Muscle of arm (tissue), 14 donors: ENCODE measurements at places on chromosomes 5 and 9. TPM values are rescaled to one million over a fixed set of nuclear protein-coding genes. Genes with fewer than 3 reads are reported as not detected.

DNA sequence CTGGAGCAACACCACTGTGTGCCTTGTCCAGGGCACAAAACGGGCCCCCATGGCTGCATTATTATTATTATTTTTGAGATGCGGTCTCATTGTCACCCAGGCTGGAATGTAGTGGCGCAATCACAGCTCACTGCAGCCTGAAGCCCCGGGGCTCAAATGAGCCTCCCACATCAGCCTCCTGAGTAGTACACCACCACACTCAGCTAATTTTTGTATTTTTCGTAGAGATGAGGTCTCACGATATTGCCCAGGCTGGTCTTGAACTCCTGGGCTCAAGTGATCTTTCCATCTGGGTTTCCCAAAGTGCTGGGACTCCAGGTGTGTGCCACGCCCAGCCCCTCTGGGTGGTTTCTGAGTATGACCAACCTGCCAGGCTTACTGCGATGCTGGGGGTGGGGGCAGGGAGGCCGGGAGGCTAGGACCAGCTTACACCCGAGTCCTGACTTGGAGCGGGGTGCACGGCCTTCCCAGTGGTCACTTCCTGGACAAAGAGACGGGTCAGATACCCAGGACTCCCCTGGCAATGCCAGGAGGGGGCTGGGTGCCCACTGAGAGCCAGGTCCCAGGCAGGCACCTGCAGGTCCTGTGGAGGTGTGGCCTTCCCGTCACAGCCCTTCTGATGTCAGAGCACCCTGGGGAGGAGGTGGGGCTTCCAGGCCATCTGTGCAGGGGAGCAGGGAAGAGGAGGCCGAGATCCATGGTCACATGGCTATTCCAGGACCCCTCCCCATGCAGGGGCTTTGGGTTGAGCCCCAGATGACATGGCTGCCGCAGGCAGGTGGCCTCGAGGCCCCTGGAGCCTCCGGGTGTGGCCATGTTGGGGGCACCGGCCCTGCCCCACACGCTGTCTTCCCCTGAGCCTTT is 8.3 kb upstream of the NRARP start:
- no peak for DNase-seq

DNA sequence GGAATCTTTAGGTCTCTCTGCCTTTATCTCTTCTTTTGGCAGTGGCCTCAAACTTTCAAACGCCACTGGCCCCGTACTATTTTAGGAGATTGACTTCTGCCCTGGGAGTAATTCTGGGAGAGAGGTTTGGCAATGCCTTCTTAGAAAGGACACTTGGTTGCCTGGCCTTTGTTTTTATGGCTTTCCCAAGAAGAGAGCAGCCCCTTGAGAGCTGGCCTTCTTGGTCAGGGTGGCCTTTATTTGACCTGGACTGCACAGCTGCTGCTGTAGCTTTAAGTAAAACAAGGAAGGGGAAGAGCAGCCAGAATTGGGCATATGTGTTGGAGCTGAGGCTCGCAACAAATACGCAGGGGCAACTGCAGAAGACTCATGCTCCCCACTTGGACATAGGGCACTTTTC is 60.8 kb downstream of the PTPN3 start:
- DNase-seq, result no peak

DNA sequence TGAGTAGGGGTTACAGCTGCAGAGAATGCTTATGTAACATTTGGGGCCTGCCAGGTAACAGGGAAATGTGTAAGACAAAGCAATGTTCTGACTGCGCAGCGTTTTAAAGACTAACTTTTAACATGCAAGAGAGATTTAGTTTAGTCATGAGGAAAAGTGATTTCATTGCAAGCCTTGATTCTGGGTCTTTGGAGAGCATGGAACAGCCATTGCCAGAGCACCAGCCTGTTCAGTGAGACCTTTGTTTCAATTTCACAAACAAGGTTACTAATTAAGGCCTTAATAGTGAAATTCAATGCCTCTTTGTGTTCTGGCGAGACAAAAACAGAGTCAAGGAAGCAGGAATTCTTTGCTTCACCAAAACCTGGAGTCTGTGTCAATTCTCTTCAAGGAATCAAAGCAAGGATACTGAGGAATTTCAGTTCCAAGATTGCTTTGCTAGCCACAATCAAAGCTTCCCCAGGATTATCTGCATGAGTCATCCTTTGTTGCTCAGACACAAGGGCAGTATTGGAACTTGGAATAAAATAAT is 14.4 kb downstream of the CKMT2 start:
- no peak for DNase-seq

DNA sequence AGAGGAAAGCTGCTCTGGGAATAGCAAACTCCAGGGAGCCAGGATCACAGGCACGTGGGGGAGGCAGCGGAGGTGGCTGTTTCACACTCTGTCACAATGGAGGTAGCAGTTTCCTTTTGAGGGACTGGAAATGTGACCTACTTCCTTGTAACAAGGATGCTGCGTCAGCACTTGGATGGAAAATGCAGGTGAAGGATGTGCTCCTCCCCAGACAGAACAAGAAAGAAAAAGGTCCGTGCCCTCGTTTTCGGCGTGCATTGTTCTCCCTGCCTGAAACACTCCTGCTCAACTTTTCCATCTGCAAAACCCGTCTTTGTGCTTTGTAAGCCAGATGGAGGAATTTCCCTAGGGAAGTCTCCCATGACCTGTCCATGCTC is 55.1 kb upstream of the SH3PXD2B start:
- DNase-seq, result no peak

DNA sequence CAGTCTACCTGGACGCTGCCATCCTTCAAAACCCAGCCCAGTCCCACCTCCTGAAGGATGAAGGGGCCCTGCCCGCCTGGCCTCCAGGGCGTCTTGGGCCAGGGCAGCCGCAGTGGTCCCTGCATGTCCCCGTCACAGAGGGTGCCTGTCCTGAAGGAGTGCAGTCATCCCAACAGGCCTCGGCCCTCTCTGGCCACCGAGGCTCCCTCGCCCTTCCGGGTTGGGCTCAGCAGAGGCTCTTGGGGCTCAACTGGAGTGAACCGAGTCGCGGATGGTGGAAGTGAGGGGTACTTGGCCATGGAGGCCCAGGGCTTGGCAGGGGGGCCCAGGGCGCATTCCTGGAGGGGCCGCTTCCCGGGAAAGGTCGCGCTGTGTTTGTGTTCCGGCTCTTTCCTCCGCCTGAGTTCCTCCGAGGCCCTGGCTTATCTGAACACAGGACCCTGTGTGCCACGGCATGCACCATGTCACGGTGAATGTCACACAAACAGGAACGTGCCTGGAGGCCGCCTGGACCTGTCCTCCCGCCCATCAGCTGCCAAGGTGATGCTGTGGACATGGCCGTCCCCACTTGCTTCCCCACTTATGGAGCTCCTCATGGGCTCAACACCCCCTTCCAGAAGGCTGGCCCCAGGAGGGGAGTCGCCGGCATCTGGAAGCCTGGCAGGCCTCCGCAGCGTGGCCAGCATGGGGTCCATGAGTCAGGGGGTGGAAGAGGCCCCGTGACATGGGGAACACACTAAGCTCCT is 25.7 kb upstream of the OBP2B start:
- DNase-seq, result no peak

DNA sequence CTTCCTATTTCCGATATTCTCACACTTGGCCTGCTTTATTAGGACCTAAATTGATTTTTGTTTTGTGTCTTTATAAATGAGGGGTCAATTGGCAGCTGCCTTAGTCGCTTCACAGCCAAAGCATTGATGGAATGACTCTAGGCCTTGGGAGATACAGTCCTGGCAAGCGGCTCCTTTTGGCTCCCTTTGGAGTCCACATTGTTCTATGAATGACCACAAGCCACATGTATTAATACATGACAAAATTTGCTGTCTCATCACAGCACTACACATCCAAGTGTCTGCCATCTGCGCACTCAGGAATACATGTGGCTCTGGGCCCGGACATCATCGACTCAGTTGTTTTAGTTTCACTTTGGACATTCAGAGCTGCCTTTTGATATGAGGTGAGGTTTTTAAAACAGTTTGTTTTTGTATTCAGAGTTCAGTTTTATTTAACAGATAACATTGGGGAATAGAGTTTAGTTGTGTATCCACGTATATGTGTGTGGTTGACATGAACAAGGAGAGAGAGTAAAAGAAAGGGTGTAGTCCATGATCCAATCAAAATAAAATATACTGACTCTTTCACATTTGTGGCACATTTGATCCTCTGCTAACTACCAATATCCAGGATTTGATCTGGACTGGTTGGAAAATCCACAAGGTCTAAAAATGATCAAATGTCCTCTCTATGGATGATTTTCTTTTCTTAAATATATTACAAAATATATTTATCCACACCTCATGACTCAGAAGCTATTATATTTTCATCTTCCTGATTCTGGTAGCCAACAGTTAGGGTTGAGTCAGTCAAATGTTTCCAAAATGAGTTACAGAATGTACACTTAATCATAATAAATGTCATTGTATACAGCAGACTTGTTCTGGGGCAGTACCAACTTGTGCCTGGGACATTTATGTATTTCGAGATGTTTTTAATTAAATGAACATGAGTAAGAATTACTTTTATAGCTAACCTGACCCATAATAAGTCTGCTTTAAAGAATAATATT is 114.0 kb upstream of the MTAP start:
- DNase-seq, result peak; percentile 35

Gene TCF7
- not detected for polyA plus RNA-seq

- DNase-seq, result no peak
Observed at GRCh38 chr9:80496901-80497556, 925.3 kb downstream of the TLE4 start.

- no peak for DNase-seq
Observed at GRCh38 chr5:125717209-125717608, 706.0 kb upstream of the GRAMD2B start.

GRCh38 chr9:120712539-120713031 is 1.7 kb downstream of the MEGF9 start:
- DNase-seq, result no peak

Gene FBP2
- not detected for polyA plus RNA-seq

- DNase-seq, result peak; percentile 3
Observed at GRCh38 chr9:20087481-20087880, 298.6 kb upstream of the SLC24A2 start.

DNA sequence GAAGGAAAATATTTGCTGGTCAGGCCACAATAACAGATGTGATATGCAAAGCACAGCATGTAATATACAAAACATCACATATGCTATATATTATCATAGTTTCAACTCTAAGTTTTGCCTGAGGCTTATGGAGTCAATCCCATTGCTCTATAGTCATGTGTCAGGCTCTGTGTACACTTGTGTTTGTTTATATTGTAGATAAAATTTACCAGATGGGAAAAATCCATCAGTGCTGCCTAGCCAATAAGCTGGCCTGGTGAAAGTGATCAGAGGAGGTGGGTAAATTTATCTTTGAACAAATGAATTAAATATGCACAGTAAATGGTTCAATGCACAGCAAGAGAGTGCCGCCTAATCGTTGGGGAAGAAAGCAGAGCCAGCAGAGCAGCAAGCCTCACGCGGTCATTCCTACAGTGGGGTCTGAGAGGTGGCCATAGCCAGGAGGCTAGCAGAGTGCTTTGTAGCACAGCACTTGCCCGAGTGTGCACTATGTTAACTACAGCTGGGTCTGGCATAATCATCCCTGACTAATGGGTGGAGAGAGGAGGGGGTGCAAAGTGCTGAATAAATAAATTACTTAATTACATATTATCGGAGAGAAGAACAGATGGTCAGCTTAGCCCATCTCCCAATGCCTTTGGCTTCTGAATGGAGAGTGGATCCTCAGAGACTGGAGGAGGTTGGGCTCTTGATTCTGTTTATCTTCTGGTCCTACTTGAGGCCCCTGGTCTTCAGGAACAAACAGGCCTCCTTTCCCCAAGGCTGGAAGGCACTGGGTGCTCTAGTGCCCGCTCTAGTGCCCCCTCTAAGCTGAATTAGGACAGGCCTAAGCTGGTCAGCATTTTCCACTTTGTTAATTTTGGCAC is 153.5 kb downstream of the MAT2B start:
- no peak for DNase-seq

DNA sequence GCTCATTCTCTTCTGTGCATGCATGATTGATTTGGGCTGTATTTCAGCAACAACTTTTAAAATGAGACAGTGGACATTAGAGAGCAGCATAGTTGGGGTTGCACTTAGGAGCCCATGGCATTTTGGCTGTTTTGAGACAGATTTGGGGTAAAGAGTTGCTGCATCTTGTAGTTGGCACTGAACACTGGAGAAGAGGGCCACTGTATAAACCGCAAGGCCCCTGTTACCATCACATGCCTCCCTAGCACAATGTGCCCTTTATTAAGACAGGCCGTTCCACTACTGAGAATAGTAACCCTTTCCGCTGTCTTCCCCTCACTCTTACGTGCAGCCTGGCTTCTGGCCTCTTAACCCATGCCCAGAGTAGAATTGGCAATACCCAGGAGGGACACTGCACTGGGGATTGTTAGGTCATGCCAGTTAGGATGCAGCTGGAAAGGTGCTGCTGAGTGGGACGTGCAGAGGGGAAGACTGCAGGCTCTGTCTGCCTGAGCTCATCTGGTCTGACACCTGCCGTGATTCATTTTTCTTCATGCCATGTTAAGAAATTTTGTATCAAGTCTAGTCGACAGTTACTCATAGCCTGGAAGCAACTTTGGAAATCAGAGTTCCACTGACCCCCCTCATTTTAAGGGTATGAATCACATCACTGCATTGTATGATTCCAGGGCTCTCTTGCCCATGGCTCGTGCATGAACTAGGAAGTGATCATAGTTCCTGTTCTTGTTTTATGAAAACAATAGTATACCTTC is 146.9 kb upstream of the DMRT1 start:
- DNase-seq, result no peak

- DNase-seq, result no peak
Observed at GRCh38 chr9:36036253-36036779, 397 bp upstream of the RECK start.

- DNase-seq, result no peak
Observed at GRCh38 chr5:115514220-115514619, 30.4 kb downstream of the FEM1C start.

DNA sequence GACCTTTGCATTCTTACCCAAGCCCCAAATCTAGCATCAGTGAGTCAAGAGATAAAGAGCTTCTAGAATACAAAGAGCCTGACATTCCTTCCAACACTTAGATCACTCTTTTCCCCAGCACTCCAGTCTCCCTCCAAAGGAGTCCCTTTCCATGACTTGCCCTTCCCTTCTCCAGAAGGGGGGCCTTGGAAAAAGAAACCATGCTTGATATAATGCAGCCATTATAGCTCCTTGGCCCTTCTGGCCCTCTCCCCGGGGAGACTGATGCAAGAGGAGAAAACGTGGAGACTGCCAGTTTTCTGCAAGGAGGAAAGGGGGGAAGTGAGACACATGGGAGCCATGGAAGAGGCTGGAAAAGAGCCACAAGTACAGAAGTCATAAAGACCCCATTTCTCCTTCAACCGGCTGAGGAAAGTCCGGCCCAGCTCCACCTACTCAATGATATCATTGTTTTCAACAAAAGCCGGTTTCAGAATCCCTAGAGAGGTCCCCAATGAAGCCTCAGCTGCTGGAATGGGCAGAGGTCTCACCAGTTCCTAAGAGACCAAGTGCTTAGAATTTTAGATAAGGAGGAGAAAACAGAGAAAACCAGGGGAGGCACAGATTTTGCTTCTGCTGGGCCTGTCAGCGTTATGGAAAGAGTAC is 29.0 kb downstream of the ADAM19 start:
- DNase-seq, result peak; percentile 56
